CD4-positive, alpha-beta T cell treated with Interferon alpha-2 for 1 hour (primary cell): ENCODE measurements at places on chromosomes 5 and 9.

DNA sequence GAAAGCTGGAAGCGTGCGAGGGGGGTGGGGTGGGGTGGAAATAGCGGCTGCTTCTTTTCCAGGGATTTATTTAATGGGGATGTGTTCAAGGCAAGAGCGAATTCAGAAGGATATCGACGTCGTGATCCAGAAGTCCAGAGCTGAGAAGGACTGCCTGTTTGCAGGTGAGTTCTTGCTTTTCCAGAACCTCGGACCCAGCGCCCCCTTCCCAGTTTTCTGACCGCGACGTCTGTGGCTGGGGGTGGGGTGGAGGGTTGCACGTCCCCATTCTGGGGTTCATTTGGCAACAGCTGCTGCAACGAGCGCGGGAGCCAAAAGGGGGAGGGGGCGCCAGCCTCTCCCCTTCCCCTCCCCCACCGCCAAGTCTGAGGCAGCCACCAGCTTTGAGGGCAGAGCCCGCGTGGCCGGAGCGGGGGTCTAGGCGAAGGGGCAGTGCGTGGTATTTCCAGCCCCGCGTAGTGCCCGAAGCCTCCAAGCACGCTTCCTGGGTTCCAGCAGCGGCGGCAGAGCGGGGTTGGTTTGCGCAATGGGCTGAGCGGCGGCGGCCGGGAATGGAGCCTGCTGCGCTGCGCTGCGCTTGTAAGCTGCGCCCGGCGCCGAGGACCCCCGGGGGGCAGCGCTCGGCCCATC lies 701 bp downstream of the PARP8 start:
- no peak for DNase-seq

DNA sequence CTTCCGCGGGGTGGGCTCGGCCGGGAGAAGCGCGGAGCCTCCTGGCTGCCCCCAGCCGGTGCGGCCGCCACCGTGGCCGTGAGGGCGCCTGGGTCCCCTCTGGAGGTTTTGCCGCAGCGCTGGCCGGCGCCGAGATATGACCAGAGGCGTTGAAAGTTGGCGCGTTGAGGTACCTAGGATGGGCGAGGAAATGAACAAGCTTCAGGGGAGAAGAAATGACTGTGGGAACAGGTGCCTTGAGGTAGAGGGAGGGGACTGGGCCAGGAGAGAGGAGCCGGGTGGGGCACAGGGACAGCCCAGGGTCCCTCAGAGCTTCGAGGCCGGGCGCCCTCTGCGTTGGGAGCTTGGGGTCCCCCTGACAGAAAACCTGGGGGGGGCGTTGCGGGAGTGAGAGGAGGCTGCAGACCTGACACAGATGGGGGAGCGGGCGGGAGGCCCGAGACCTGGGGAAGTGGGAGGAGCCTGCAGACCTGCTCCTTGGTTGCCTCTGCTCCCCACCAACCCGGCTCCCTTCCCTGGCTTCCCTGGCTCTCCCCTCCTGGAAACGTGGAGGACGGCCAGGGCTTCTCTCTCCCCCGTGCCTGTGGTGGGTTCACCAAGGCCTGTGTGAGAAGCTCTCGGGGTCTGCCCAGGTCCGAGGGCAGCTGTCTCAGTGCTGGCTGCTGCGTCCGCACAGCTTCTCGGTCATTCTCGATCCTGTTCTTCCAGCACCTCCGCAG lies 14.2 kb downstream of the RABL6 start:
- no peak for DNase-seq

GRCh38 chr9:79353856-79354520 lies 217.8 kb upstream of the TLE4 start:
- no peak for DNase-seq

- DNase-seq, result no peak
Observed at GRCh38 chr5:53543401-53543800, 17.0 kb upstream of the NDUFS4 start.
